ENCODE measurements at places on chromosomes 6 and 20.
A peak's percentile ranks its signal among the peaks of the same experiment; 100 is the strongest.

DNA sequence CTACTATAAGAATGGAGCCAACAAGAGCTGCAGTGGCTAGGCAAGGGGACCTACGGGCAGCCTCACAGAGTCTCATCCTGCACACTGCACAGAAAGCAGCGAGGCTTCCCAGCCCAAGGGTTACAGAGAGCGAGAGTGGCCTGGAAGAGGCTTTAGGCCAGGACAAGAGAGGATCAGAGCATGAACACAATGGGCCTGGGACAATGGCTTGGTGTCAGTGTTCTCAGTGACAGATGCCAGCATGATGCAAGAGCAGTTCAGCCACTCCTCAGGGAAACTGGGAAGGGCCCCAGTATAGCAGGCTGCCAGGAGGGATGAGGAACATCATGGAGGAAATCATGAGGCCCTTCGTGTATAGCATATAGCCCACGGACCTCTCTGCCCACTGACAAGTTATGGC, 108.0 kb downstream of the NUS1 start:
- DNase-seq: no peak

- no peak for DNase-seq
Measured at GRCh38 chr6:7129784-7130569, 22.2 kb downstream of the RREB1 start.

- DNase-seq: no peak
Measured at GRCh38 chr20:21289651-21290050, 13.5 kb upstream of the XRN2 start.

DNA sequence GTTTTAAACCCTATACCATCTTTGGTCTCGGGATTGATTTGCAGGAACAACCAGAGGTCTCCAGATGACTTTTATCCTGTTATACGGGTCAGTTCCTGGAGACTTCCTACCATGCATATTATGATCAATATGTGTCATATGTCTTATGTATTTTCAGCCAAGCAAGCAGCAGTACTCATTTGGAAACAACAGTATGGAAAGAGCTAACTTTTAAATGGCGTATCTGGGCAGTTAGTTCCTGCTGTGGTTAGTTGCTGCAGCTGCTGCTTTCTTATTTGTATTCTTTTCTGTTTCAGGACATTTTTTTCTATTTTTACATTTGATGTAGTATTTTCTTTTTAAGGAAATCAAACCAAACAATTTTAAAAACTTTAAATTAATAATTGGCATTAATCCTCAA, 207.5 kb downstream of the MANEA start:
- DNase-seq: no peak

- no peak for DNase-seq
Measured at GRCh38 chr6:108294297-108294726, 542 bp upstream of the AFG1L start.

DNA sequence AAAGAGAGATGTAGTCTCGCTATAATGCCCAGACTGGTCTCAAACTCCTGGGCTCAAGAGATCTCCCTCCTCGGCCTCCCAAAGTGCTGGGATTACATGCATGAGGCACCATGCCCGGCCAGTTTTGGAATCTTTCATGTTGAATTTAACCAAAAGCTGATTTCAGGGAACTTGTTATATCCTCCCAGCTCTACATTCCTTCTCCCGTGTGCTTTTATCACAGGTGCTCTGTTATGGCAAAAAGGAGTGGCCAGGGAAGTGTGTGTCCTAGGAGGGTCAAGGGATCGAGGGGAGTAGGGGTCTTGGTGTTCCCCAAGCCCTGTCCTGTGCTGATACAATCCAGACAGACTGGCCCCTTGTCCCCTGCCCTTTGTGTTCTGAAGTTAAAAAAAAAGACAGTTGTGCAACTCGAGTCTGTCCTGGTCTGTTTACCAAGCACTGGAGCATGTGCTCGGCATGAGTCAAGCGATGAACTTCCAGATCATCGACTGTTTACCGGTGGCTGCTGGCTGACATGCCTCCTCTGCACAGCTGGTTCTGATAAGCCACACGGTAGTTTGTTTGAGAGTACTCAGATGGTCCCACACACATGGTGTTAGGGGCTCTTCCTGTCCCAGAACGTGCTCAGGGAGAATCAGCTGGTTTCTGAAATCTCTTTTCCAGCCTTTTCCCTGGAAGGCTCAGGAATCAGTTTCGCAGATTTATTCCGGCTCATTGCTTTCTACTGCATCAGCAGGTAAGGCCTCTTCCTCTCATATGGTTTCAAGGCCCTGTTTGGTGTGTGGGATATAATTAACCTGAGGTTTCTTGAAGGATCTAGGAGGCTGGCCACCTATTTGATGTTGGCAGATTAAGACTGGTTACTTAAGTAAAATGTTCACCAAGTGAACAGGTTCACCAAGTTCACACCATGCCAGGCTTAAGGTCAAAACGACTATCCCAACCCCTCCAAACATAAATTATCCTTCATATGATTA, 52.6 kb upstream of the NAA20 start:
- no peak for DNase-seq

GRCh38 chr6:30942338-30943060, 1.7 kb downstream of the MUCL3 start:
- no peak for DNase-seq

GRCh38 chr20:63956664-63957003, 418 bp upstream of the UCKL1 start:
- no peak for DNase-seq

DNA sequence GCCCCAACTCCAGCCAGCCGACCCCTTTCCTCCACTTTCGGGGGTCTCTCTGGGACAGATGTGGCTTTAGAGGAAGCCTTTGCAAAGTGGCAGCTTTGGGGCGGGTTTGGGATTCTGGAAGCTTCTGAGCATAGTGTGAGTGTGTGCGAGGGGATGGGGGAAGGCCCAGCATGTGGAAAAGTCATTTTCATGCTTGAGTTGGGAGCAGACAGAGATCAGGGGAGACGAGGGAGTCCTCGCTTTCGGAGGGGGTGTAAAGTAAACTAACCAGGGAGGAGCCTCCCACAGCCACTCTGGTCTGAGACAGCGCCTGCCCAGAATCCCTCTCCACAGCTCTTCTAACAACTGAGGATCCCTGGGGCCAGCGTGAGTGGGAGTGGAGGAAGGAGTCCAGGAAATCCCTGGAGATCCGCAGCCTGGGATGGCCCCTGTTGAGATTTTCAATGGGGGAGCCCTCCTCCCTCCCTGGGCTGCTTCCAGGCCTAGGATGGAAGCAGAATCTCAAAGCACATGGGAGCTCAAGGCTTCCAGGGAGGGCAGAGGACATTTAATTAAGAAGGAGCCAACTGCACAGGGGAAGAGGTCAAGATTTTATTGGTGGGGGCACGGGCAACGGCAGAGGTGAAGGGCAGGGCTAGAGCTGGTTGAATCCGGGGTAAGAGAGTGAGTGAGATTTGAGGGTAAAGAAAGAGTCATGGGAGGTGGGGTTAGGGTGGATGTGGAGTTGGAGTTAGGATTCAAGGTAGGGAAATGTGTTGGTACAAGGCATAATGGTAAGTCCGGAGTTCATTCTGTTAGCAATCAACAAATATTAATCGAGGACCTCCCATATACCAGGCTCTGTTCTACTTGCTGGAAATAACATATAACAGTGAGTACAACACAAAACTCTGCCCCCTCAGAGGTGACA, 102.3 kb upstream of the FOXP4 start:
- no peak for DNase-seq

- no peak for DNase-seq
Measured at GRCh38 chr6:166726201-166726600, 99.2 kb upstream of the RPS6KA2 start.

DNA sequence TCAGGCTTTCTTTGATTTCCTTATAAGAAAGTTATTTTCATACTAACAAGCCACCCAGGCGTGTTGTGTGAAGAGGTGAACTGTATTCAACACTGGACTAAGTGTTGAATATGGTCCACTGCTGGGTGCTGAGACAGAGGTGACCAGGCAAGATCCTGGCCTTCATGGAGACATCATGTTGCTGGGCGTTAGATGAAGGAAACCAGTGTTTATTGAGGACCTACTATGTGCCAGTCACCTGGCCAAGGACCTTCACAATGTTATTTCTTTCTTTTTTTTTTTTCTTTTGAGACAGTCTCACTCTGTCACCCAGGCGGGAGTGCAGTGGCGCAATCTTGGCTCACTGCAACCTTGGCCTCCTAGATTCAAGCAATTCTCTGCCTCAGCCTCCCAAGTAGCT, 1.9 kb upstream of the TREML1 start:
- no peak for DNase-seq

DNA sequence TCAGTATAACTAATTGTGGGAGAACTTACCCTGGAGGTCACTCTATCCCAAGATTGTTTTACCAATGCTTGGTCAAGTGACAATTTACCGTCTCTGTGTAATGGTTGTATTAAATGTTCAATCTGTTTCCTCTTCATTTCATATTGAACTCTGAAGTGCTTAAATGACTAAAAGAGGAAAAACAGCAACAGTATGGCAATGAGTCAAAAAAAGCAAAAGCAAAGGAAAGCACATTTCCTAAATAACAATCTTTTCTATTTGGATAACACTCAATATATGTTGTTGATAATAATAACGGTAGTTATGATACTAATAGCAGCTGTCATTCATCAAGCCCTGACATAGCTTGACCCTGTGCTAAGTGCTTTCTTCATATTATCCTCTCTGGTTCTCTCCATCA, 152.4 kb downstream of the SYNE1 start:
- no peak for DNase-seq

- DNase-seq: peak; percentile 53
Measured at GRCh38 chr20:59207742-59208357, 44.2 kb downstream of the ZNF831 start.

GRCh38 chr6:136767103-136767502, 25.2 kb downstream of the MAP3K5 start:
- no peak for DNase-seq

GRCh38 chr6:56671651-56672461, 29.2 kb upstream of the DST start:
- no peak for DNase-seq

DNA sequence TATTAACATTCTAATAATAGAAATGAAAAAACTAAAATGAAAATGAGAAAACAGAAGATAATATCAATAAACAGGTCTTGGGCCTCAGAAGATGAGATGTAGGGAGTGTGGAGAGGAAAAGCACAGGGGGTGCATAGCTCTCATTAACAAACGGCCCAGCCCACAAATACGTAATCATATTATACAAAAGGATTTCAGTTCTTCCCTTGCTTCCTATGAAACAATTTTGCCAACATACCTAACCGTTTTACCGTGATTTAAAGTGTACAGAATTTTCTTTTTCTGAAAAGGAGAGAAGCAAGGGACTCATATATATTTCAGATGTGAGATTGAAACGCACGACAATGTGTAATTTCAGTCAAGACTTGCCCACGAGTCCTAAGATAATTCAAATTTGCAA, 136.0 kb downstream of the HFE start:
- DNase-seq: no peak

Measured in stimulated activated CD8-positive, alpha-beta memory T cell treated with anti-CD3 and anti-CD28 coated beads, Interleukin-7, amount 100 ng/mL, for 48 hours (primary cell).